ENCODE measurements at places on chromosomes 11 and 22. TPM values are rescaled to one million over a fixed set of nuclear protein-coding genes. Genes with fewer than 3 reads are reported as not detected.

CBX7 gene
- polyA plus RNA-seq: 12.2 TPM

TPBGL gene
- not detected for polyA plus RNA-seq

PGM2L1 gene
- 0.51 TPM for polyA plus RNA-seq

MMP8 gene
- 0.01 TPM for polyA plus RNA-seq

RIN1 gene
- 18.1 TPM for polyA plus RNA-seq

DUSP8 gene
- polyA plus RNA-seq: 0.84 TPM

RIC3 gene
- polyA plus RNA-seq: 11.6 TPM

PATE2 gene
- not detected for polyA plus RNA-seq

APOC3 gene
- polyA plus RNA-seq: not detected

PRR33 gene
- polyA plus RNA-seq: 0.02 TPM

PLEKHB1 gene
- 1.3 TPM for polyA plus RNA-seq

PLAAT4 gene
- 12.0 TPM for polyA plus RNA-seq

SERPIND1 gene
- polyA plus RNA-seq: 0.06 TPM

RTN4R gene
- polyA plus RNA-seq: 1.9 TPM

SCGB1C1 gene
- polyA plus RNA-seq: not detected

SCGB1D2 gene
- polyA plus RNA-seq: not detected

VPREB3 gene
- polyA plus RNA-seq: 0.98 TPM

ANO5 gene
- polyA plus RNA-seq: 0.31 TPM

SELENOM gene
- 127 TPM for polyA plus RNA-seq

PTGDR2 gene
- polyA plus RNA-seq: 0.26 TPM

TYR gene
- not detected for polyA plus RNA-seq

SLC5A4 gene
- 0.08 TPM for polyA plus RNA-seq

CEP126 gene
- 0.69 TPM for polyA plus RNA-seq

HEPHL1 gene
- polyA plus RNA-seq: 5.9 TPM

ASCL2 gene
- 0.95 TPM for polyA plus RNA-seq

TBX1 gene
- polyA plus RNA-seq: 1.2 TPM

TEX54 gene
- not detected for polyA plus RNA-seq

SULT4A1 gene
- 0.01 TPM for polyA plus RNA-seq

FADS3 gene
- 9.8 TPM for polyA plus RNA-seq

C1QTNF5 gene
- 6.7 TPM for polyA plus RNA-seq

AHNAK gene
- polyA plus RNA-seq: 195 TPM

SLN gene
- polyA plus RNA-seq: 0.21 TPM

MFNG gene
- polyA plus RNA-seq: 3.1 TPM

PHOX2A gene
- polyA plus RNA-seq: not detected

TUBA8 gene
- 0.98 TPM for polyA plus RNA-seq

KRTAP5-7 gene
- polyA plus RNA-seq: not detected

GAS2 gene
- 0.46 TPM for polyA plus RNA-seq

PDGFD gene
- polyA plus RNA-seq: 0.35 TPM

RPL3 gene
- polyA plus RNA-seq: 1,521 TPM

All from esophagus (tissue), 2 donors.